Renal cortex interstitium (tissue), 15 donors: ENCODE measurements at places on chromosomes 12 and 14. TPM values are rescaled to one million over a fixed set of nuclear protein-coding genes. Genes with fewer than 3 reads are reported as not detected.

Gene RND1
- 2.6 TPM for polyA plus RNA-seq

Gene IAPP
- polyA plus RNA-seq = not detected

Gene GON7
- polyA plus RNA-seq = 15.6 TPM

Gene TRHDE
- polyA plus RNA-seq = 20.6 TPM

Gene DACT1
- polyA plus RNA-seq = 34.5 TPM

Gene RPL10L
- 0.22 TPM for polyA plus RNA-seq

Gene FAM186B
- polyA plus RNA-seq = 1.1 TPM

Gene CLECL1
- polyA plus RNA-seq = 0.32 TPM

Gene TAS2R9
- not detected for polyA plus RNA-seq

Gene CLEC1A
- 3.6 TPM for polyA plus RNA-seq

Gene MUCL1
- polyA plus RNA-seq = not detected

Gene KRT83
- polyA plus RNA-seq = not detected

Gene SMARCC2
- 141 TPM for polyA plus RNA-seq

Gene CLEC7A
- 2.5 TPM for polyA plus RNA-seq

GRCh38 chr12:110577864-110578693 is 5.0 kb downstream of the PPTC7 start:
- DNase-seq = no peak

- DNase-seq = no peak
Observed at GRCh38 chr14:42475289-42475688, 868.6 kb downstream of the LRFN5 start.

- DNase-seq = no peak
Observed at GRCh38 chr14:54220704-54221431, 175.9 kb upstream of the CDKN3 start.

- DNase-seq = no peak
Observed at GRCh38 chr12:110725267-110725666, 17.4 kb downstream of the PPP1CC start.

- DNase-seq = no peak
Observed at GRCh38 chr14:90274808-90275457, 18.6 kb downstream of the PSMC1 start.

DNA sequence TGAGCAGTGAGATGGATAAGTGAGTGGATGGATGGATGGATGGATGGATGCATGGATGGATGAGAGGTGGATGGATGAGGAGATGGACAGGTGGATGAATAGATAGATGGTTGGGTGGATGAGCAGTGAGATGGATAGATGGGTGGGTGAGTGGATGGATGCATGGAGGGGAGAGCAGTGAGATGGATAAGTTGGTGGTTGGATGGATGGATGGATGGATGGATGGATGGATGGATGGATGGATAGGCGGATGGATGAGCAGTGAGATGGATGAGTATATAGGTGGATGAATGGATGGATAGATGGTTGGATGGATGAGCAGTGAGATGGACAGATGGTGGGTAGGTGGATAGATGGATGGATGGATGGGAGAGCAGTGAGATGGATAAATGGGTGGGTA is 30.6 kb downstream of the LRRC74A start:
- DNase-seq = no peak

DNA sequence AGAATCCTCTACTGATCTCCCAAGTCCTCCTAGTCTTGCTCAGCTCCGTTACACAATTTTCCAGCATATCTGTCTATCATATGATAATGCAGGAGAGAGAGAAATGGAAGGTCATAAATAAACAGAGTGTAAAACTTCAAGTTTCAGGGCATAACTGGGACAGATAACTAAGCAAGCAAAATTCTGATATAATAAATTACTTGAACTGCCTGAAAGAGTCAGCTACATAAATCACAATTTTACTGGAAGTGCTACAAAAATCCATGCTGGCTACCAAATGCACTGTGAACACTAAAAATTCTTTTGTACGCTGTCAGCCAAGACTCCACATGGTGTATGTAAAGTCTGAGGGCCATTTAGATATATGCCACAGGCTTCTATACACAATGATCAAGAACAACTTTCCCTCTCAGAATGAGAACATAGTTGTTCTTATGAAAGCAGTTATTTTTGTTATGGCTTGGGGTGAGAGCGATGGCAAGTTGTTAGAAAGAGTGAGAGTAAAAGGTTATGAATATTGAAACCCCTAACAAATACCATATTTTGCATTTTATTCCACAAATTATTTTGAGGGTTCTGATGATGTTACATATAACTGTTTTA is 41.1 kb downstream of the GRIP1 start:
- DNase-seq = no peak

- DNase-seq = no peak
Observed at GRCh38 chr14:89973234-89973823, 17.6 kb downstream of the TDP1 start.

- no peak for DNase-seq
Observed at GRCh38 chr14:105294142-105294597, 6.6 kb downstream of the BRF1 start.

DNA sequence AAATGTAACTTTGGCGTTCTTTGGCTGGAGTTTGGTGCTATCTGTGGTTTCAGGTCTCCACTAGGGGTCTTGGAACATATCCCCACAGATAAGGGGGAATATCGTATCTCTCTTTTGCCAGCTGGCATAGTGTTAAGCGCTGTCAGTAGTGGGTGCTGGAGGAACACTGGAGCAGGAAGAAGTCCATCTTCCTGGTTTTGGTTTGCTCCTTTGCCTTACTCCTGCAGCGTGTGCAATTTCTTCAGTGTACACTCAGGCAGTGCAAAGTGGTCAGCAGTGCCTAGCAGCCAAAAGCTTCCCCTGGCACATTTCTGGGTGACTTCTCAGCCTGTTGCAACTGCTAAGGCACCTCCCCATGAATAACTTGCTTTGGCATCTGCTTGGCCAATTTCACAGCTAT is 11.7 kb upstream of the RIPK3 start:
- no peak for DNase-seq

GRCh38 chr12:6323340-6323994 is 13.0 kb downstream of the PLEKHG6 start:
- no peak for DNase-seq

GRCh38 chr14:28494196-28494595 is 272.4 kb upstream of the FOXG1 start:
- no peak for DNase-seq

DNA sequence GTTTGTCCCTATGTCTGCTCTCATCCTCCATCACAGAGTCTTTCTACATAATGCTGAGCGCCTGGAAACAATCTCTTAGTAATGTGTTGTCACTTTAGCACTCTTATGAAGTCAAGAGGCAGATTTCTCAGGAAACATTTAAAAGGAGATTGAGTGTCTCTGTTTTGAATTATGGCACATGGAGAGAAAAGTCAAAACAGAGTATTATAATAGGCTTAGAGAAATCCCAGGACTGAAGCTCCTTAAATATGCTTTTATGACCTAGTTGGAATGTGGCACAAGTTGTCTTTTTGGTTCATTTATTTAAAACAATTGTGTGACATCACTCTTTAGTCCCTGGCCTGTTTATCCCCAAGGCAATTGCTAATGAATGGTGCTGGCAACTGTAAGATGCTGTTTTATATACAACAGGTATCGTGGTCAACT is 117.8 kb upstream of the HIF1A start:
- DNase-seq = no peak

DNA sequence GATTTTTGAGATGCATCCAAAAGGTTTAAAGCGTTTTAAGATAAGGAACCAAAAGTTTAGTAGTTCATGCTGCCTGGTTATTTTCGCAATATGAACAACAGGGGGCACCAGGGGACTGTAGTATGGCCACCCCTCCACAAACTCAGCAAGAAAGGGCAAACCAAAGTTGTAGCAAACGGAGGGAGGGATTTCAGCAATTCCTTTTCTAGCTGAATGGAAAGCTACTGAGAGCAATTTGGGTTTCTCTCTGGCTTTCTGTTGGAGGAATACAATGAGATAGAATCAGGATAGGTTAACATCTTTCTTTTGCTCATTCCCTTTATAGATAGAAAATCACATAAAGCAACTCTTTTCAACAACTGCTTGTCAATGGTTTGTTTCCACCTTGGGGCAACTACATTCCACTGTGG is 62.5 kb downstream of the DRAM1 start:
- DNase-seq = no peak

DNA sequence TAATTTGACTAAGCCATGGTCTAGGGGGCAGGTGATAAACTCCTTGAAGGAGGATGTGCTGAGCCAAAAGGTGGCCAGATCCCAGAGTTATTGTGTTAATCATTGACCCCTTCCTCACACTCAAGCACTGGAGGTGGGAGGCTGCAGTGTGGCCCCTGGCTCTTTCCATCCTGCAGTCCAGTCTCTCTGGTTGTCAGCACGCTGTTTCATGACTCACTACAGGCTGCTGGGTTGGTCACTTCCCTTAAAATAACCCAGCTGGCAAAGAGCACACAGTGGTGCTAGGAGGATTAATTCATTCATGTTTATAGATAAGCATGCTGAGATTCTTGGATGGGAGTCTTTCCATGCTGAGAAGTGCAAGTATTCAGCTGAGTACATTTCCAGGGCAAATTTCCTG is 228.9 kb downstream of the ANO2 start:
- no peak for DNase-seq

- DNase-seq = no peak
Observed at GRCh38 chr12:6091786-6092566, 32.5 kb downstream of the VWF start.

GRCh38 chr12:123843912-123844748 is 82.0 kb downstream of the DNAH10 start:
- no peak for DNase-seq

- no peak for DNase-seq
Observed at GRCh38 chr12:122867691-122868461, 28.0 kb downstream of the VPS37B start.

GRCh38 chr12:20701106-20701505 is 6.0 kb downstream of the SLCO1C1 start:
- no peak for DNase-seq

DNA sequence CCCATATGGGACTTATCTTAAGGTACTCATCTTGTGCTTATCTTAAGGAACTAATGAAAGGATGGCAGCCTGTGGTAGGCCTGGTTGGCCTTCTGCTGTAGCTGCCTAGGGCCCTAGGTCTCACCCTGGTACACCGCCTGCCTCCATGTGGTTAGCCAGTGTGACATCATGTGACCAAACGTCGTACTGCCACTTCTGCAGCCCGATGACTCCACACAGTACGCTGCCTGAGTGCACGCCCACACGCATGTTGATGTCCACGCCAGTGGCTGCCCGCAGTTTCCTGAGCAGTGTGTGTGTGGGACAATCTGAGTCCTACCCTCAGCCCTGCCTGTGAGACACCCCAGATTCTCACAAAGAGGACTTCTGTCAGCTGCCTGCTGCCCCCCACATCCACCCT is 5.1 kb downstream of the ADCY4 start:
- DNase-seq = no peak

DNA sequence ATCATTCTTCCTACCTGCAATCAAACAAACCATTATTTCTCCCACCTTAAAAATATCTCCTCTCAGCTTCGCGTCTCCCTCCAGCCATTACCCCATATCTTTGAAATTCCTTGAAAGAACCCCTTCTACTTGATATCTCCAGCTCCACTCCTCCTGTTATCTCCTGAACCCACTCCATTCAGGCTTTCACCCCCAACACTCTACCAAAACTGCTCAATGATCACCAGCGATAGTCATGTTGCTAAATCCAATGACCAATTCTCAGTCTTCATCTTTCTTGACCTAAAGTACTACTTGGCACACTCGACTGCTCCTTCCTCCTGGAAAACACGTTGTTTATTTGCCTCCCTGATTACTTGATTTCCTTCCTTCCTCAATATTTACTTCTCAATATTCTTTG is 70.1 kb downstream of the DUSP16 start:
- no peak for DNase-seq

DNA sequence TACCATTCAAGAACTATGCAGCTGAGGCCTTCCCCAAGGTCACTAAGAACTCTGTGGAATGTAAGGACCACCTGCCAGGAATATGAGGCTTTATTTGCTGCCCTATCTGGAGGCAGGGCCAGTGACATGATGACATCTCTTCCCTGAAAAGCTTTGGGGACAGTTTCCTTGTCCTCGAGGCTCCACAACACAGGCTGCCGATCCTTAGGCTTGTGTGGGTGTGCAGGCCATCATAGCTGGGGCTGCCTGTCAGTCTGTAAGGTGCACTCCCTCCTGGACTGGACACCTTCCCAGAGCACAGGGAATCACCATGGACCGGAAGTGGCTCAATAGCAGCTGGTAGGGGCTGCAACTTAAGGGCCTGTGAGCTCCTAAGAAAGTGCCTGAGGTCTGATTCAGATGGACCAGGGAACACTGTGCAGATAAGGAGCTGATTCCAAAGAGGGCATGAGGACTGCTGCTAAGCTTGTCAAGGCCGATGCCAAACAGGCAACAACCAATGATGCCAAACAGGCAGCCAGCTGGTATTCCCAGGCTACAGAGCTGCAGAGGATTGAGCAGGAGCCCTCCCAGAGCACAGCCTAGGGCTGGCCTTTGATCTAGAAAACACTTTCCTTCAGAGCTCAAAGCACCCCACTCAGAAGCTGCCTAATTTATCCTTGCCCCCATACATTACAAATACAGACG is 84.3 kb downstream of the CRACR2A start:
- no peak for DNase-seq
